RKO (cell line): ENCODE measurements at places on chromosomes 12 and 14.

- DNase-seq, result no peak
Observed at GRCh38 chr12:126295652-126296051, 1230.4 kb downstream of the AACS start.

- DNase-seq, result no peak
Observed at GRCh38 chr12:31277081-31277480, 48.9 kb downstream of the SINHCAF start.

- DNase-seq, result no peak
Observed at GRCh38 chr14:76773956-76774820, 12.9 kb downstream of the VASH1 start.

DNA sequence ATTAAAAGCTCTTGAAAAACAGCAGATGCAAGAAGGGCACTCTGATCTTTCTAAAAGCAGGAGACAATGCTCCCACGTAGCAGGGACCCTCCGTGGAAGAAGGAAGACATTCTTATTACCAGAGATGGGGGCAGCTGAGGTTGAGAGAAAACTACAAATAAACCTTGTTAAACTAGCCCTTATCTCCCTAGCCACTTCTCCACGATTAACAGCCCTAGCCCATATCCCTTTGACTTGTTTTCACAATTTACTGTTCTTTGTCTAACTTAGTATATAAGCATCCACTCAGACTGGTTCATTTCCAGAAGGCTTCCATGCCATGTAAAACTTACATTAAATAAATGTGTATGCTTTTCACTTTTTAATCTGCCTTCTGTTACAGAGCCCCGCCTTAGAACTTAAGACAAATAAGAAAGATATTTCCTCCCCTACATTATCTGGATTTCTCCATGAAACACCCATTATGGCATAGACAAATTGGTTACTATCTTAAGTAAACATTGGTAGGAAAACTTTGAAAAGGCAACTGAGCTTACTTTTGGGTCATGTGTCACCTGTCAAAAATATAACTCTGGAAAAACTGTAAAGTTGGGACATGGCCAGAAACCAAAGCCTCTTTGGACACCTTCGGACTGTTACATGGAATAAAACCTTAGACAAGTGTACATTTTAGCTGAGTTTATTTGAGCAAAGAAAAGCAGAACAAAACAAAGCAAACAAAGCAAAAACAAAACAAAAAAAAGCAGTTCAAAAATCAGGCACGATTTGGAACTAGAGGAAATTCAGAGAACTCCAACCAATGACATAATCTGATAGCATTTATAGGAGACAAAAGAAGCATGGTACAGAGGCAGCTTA lies 4.9 kb upstream of the RNASE1 start:
- no peak for DNase-seq

- DNase-seq, result no peak
Observed at GRCh38 chr12:113598815-113599406, 127.2 kb upstream of the LHX5 start.

DNA sequence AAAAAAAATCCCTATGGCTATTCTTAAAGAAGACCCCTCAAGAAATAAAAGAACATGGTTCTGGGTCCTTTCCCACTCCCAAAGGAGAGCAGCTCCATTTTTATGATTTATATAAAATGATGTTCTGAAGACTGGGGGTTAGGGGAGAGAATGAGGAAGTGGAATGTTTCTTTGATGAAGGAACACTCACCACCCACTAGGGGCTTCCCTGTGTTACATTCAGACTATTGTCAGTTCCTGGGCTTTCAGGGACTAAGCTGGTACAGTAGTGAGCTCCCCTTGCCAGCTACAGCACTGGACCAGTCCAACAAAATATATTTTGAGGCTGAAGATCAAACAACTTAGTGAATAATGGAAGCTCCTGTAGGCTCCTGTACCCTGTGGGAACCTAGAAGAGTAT lies 98.9 kb downstream of the HMGA2 start:
- peak; percentile 37 for DNase-seq

DNA sequence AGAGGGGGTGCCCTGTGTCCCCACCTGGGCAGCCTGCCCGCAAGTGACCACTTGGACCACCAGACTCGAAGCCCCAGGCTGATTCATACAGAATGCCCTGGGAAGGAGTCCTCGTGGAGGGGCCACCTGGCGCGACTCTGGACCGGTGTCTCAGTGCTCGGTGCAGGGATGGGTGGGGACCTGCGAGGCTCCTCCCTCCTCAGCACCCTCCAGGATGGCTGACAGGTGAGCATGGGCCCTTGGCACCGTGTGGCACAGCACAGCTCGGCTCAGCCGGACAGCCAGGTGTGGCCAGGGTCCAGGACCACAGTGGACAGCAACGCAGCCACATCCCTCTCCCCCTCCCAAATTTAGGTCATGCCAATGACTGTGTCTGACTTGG lies 44.5 kb downstream of the CCNK start:
- no peak for DNase-seq

DNA sequence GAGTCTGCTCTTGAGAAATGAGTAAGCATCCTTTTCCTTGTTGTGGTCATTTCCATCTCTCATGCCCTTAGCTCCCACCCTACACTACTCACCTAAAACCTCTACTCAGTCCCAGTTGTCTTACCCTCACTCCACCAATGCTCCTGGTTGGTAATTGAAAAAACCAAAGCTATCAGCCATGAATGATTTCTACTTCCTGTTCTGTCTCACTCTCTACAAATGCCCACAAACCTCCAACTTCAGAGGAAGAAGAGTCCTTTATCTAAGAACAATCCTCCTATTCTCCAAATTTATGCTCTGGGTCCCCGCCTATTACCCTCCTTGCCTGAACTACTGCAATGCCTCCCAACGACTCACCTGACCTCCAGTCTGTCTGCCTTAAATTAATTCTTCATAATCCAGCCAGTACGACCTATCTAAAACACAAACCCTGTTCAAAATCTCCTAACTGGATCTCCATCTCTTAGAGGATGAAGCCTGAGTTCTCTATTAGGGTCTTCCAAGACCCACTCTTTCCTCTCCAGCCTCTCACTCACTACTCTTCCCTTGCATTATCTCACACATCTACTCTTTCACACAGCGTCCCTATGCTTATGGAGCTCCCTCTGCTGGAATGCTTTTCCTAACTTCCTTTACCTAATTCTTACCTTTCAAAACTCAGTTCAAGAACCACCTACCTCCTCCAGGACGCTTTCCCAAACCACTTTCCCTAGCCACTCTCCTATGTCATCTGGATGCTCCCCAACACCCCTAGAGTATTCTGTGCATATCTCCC lies 2.2 kb downstream of the DHRS1 start:
- peak; percentile 37 for DNase-seq

- DNase-seq, result no peak
Observed at GRCh38 chr12:80861641-80862378, 75.9 kb downstream of the LIN7A start.

GRCh38 chr14:36975834-36976233 lies 196.6 kb downstream of the SLC25A21 start:
- DNase-seq, result no peak

- DNase-seq, result no peak
Observed at GRCh38 chr12:129696926-129697325, 206.9 kb downstream of the TMEM132D start.

DNA sequence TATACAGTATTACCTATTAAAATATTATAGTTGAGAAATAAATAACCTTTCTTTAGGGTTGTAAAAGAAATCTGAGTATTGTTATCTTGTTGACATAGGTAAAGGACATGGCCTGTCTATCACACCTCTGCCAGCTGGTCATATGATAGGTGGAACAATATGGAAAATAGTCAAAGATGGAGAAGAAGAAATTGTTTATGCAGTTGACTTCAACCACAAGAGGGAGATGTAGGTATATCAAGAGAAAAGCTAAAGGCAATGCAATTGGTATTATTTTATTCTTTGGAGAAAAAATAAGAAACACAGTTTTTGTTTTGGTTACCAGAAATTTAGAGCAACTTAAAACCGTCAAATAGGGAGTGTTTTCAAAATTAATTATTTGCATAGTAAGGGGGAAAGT lies 13.5 kb downstream of the CPSF2 start:
- peak; percentile 57 for DNase-seq

GRCh38 chr12:103442822-103443221 lies 52.9 kb downstream of the C12orf42 start:
- DNase-seq, result no peak

GRCh38 chr14:100552524-100553125 lies 34.6 kb downstream of the BEGAIN start:
- DNase-seq, result no peak

DNA sequence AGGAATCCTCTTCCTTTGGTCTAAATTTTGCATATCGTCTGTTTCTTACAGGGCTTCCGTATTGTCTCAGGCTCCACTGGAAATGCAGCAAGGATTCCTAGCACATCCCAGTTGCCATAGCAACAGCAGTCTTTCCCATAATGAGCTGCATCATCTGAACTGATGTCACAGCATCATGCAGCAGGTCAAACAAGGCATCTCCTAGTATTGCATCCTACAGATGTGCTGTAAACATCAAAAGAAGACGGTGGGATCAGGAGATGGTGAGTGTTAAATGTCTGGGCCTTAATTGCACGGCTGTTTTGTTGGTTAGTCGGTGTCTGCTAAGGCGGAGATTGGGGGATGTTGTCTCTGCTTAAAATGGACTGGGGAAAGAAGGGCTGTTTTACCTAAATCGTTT lies at the start of gene AKAP6:
Gene AKAP6, plus strand, starts transcription at position 153 of the 400 bp plus-strand sequence. CDS start 104,196 bp downstream, outside the sequence.
- DNase-seq, result peak; percentile 9

GRCh38 chr12:45849289-45849688 lies 119.8 kb downstream of the ARID2 start:
- no peak for DNase-seq

DNA sequence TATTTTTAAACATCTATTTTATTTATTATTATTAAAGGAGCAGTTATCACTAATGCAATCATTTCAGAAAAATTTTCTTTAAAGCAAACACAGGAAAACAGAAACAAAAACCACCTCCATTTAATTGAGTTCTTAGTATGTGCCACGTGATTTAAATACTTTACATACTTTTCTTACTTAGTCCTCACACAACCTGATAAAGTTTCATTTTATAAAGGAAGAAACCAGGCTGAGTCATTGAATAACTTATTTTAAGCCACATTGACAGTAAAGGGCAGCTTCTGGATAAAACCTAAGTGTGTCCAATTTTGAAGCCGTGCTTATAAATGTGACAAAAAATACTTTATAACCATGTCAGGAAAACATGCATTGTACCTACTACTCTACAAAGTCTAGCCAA lies 57.1 kb upstream of the PCED1B start:
- DNase-seq, result peak; percentile 66

GRCh38 chr12:31880340-31880739 lies 78.9 kb upstream of the RESF1 start:
- DNase-seq, result no peak

DNA sequence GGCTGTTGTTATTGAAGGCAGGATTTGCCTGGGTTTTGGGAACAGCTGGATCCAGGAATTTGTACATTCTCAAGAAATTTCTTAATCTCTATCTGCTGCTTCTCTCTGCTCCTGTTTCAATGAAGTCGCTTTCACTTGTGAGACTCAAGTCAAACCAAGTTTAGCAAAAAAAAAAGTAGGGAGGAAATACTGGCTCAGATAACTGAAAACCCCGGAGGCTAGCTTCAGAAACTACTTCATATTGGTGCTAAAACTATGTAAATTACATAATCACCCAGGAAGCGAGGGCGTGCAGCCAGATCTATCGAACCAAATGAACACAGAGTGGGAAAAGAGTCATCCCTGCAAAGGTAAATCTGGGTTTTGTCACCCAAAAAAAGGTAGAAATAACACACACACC lies 68.3 kb upstream of the FICD start:
- no peak for DNase-seq

GRCh38 chr14:22791301-22791700 lies 23.9 kb downstream of the SLC7A7 start:
- DNase-seq, result peak; percentile 87

DNA sequence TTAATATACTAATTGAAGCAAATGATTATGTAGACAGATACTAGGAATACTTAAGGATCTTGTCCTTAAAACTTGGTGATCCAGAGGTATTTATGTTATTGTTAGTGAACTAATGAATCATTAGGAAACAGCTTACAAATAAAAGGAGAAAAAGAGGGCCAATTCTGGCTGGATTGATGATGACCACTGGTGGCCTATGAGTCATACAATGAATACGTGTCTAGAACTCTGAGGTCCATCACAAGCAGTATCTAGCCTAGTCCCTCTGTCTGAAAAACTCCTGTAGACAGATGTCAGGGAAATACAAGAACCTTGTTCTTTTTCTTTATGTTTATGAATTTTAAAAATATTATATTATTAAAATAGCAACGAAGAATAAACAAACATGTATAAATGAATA lies 51.7 kb upstream of the RTL1 start:
- peak; percentile 5 for DNase-seq

GRCh38 chr14:92900660-92901059 lies 22.3 kb upstream of the CHGA start:
- DNase-seq, result peak; percentile 67

GRCh38 chr12:129331356-129332085 lies 478.2 kb downstream of the GLT1D1 start:
- DNase-seq, result no peak

GRCh38 chr12:19190292-19191031 lies 60.9 kb downstream of the PLEKHA5 start:
- peak; percentile 54 for DNase-seq

DNA sequence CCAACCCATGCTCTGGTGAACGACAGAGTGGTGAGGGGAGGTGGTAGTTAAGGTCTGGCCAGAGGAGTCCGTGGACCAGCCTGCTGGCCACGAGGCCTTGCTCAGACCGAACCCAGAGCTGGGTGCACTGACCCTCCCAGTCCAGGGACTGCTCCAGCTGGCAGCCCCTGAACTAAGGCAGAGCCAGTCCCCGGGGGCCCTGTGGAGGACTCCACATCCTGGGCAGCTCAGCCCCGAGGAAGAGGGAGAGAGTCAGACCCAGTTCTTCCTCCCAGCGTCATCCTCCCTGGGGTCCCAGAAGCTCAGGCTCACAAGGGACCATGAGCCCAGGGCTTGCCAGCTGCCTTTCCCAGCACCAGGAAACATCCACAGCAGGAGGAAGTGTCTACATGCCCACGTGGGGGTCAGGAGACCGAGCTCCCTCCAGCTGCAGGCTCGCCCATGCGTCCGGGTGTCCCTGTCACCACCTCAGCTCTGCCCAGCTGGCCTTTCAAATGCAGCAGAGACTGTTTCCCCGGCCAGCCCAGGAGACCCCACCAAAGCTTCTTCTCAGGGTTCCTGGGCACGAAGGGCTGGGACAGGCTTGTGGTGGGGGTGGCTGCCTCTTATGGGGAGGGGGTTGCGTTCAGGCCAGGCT lies 194.4 kb downstream of the KIF26A start:
- no peak for DNase-seq

- no peak for DNase-seq
Observed at GRCh38 chr12:49293056-49293956, 1.6 kb upstream of the PRPH start.

GRCh38 chr12:75205558-75205957 lies 4.1 kb downstream of the KCNC2 start:
- DNase-seq, result no peak
